ENCODE measurements at places on chromosomes 1 and 21. TPM values are rescaled to one million over a fixed set of nuclear protein-coding genes. Genes with fewer than 3 reads are reported as not detected.

Gene PPP1R12B
- 19.2 TPM for total RNA-seq

Gene OXCT2
- total RNA-seq: 4.1 TPM

Gene S100A2
- total RNA-seq: 3.3 TPM

Gene MROH9
- total RNA-seq: not detected

Gene SERTAD4
- total RNA-seq: 0.29 TPM

Gene KIF2C
- total RNA-seq: 2.2 TPM

All from smooth muscle cell of trachea (primary cell).